Subcutaneous adipose tissue (tissue), 4 donors: ENCODE measurements at places on chromosomes 1 and 21. TPM values are rescaled to one million over a fixed set of nuclear protein-coding genes. Genes with fewer than 3 reads are reported as not detected.

The G0S2 gene
- 926 TPM for total RNA-seq

The MYOG gene
- not detected for total RNA-seq

The HORMAD1 gene
- total RNA-seq = 4.4 TPM

The MTARC2 gene
- 26.0 TPM for total RNA-seq
